ENCODE measurements at places on chromosomes 5 and 9.

- no peak for DNase-seq
Observed at GRCh38 chr5:135203593-135204036, 169.6 kb upstream of the PITX1 start.

DNA sequence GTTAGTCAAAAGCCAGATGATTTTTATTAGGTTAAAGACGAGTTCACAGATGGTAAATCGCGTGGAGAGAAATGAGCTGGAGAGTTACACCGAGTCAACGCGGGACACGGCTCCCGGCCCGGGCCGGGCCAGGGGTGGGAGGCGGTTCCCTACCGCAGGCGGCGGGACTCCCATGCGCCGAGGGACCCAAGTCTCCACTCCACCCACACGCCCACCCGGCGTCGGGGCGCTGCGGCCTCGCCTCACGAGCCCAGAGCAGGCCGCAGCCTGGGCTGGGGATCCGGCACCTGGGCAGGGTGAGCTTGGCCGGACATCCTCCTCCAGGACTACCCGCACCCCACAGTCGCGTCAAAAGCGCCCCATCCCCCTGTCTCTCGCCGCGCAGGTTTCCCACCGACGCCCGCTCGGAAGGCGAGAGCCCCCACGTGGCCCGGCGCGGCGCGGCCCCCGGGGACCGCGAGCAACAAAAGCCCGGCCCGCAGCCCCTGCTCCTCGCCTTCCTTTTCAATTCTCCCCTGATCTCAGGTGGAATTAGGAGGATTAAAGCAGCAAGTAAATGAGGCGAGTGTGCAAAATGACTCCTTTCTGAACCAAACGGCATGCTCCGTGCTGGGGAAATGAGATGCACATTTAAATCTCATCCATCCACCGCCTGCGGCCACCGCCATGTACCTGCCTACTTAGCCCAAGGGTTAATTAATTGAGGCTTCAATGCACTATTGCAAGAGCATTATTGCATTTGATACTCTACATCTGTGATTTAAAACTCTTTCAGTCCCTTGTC is 196.5 kb upstream of the TBCA start:
- peak; percentile 52 for DNase-seq

DNA sequence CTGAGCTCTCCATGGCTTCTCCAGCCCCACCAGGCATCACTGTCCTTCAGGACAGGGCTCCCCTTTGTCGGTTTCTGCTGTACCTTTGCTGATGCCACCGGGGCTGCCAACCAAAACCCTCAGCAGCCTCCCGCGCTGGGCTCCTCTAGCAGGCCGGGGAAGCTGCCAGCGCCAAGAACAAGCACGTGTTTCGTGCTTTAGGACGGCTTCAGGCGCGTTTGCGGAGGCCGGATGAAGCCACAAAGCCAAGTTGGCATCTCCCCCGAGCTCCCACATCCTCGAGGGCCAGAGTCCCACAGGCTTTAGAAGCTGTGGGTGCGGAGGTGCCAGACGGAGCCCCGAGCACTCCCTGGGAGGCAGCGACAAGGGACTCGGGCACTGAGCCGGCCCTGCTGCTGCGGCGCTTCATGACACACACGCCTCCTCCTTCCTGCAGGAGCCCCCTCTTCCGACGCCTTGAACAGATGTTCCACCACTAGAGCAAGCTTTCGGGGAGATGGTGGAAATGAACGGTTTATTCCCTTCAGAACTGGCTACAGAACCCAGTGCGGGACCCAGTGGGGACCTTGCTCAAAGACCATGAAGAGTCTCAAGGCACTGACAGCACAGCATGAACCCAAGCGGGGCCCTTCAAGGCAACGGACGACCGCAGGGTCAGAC is 36.7 kb downstream of the SARDH start:
- DNase-seq = peak; percentile 75

DNA sequence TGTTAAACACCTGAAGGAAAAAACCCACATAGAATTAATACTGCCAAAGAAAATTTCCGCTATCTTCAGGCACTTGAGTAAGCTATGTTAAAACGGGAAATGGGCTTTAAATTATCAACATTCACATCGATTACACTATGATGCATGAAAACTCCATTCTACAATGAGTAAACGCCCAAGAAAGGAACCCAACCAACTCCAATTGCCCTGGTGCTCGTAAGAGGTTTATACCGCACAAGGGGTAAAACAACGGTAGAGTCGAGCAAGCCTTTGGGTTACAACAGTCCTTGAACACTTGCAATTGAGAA is 1.0 kb downstream of the AGTPBP1 start:
- DNase-seq = no peak

All from activated T-cell treated with anti-CD3 and anti-CD28 coated beads, Interleukin-2, amount 50 U/mL, for 48 hours (primary cell).